ENCODE measurements at places on chromosomes 5 and 9.

- no peak for DNase-seq
Measured at GRCh38 chr5:60540856-60541805, 158.8 kb downstream of the DEPDC1B start.

DNA sequence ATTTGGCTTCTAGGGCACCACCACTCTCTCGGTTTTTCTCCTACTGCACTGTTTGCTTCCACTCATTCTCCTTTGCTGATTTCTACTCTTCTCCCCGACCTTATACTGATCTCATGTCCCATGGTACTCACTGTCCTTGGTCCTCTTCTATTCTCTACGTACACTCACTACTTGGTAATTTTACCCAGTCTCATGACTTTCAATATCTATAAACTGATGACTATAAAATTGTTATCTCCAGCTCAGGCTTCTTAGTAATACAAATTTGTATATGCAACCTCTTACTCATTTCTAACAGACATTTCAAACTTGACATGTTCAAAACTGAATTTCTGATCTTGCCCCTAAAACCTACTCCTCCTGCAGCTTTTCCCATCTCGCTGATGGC, 4.1 kb downstream of the RAPGEF6 start:
- DNase-seq, result no peak

GRCh38 chr9:85268131-85268530, 473.6 kb downstream of the AGTPBP1 start:
- no peak for DNase-seq

DNA sequence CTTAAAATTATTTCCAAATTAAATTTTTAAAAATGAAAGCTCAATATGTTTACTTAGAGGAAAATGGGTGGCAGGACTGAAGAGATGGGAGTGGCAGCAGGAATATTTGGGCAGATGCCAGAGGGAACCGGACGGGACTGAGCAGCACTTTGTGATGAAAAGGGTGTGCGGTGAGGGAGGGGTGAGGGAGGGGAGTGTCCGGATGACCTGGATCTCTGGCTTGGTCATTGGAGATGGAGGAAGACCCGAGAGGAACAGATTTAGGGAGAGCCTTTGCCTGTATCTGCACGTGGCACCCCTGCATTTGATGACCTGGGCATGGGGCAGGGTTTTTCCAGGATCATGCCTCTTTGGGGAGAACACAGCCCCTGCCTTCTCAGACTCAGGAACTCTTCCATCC, 201.1 kb upstream of the MVB12B start:
- DNase-seq, result no peak

DNA sequence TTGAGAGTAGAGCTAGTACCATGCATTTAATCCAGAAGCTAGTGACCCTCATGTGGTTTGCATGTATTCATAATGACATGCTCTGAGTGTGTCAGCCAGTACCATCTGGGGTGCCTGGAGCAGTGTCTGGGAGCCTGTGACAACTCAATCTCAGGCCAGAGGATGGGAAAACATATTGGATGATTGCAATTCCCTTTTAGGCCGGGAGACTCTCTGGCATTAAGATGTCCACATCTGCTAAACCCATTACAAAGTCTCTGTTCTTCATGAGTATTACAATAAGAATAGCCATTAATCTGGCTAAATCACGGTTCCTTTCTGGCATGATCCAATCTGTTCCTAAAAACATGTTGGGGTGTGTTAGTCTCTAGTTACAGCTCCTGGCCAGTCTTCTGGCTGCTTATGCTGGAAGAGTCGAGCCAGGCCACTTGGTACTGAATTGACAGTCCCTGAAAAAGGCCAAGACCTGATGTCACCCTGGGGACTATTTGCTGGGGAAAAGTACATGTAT, 475.7 kb downstream of the ENC1 start:
- no peak for DNase-seq

DNA sequence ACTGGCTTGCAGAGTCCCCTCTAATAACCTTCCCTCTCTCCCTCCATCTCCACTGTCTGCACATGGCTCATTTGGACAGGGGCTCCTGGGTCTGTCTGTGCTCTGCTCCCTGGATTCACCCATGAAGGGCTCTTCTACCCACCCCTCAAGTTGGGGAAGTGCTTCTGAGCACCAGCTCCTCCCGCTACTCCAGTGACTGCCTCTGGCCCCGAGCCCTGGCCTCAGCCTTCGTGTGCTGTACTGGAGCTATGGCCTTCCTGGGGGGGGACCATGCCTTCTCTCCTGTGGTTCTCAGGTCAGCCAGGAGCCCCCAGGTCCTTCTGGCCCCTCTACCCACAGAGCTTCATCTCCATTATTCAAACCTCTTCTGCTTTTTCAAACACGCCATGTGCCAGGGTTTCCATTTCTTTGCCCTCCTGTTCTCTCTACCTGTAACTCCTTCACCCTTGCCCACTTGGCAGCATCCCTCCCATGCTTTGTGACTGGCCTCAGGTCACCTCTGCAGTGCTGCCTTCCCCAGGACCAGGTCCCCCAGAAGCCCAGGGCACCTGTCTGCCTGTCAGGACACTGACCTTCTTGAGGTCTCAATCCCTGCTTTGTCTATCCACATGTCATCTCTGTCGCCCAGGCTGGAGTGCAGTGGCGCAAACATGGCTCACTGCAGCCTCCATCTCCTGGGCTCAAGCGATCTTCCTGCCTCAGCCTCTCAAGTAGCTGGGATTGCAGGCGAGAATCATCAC, 9.5 kb downstream of the SH3PXD2B start:
- DNase-seq, result no peak

- no peak for DNase-seq
Measured at GRCh38 chr5:122367456-122367855, 55.4 kb downstream of the SNCAIP start.

GRCh38 chr9:119967867-119968535, 598.8 kb upstream of the BRINP1 start:
- DNase-seq, result no peak

- no peak for DNase-seq
Measured at GRCh38 chr5:102796498-102796897, 41.4 kb downstream of the PAM start.

- no peak for DNase-seq
Measured at GRCh38 chr5:94314460-94315131, 303.8 kb downstream of the KIAA0825 start.

DNA sequence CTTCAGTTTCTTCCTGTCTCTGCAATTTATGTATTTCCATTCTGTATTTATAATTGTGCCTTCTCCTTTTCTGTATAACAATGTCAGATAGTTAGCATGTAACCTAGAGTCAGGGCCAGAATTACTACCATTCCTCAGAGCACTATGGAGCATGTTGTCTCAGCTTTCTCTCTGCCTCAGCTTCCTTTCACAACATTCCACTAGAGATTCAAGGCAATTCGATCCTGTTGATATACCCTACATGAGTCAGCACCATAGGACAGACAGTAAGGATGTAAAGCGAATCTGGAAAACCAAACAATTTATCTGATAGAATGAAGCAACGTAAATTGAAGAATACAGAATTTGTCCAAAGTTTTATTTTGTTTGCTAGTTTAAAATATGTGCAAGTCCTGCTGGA, 728.3 kb upstream of the SEMA6A start:
- DNase-seq, result no peak

DNA sequence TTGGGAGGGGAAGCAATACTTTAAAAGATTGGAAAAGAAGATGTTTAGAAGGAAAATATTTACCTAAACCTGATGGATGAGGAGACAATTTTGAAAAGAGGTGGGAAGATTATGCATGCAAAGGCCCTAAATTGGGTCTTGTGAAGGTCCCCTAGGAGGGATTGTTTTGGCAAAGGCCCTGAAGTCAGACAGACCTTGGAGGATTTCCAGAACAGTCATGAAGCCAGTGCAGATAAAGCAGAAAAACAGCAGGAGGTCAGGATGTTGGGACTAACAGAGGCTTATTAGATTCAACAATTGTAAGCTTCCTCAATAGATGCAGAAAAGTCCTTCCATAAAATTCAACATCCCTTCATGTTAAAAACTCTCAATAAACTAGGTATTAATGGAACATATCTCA, 361.0 kb upstream of the CDH6 start:
- DNase-seq, result no peak

DNA sequence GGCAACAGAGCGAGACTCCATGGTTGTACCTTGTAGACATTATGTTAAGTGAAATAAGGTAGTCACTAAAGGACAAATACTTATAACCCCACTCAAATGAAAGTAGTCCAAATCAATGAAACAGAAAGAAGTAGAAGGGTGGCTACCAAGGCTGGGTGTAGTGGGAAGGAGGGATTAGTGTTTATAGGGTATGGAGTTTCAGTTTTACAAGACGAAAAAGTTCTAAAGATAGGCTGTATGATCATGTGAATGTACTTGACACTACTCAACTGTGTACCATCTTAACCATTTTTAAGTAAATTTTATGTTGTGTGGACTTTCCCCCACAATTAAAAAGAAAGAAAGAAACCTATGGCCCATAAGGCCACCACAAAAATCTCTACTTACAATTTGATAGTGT, 32.2 kb downstream of the ALDH7A1 start:
- no peak for DNase-seq

DNA sequence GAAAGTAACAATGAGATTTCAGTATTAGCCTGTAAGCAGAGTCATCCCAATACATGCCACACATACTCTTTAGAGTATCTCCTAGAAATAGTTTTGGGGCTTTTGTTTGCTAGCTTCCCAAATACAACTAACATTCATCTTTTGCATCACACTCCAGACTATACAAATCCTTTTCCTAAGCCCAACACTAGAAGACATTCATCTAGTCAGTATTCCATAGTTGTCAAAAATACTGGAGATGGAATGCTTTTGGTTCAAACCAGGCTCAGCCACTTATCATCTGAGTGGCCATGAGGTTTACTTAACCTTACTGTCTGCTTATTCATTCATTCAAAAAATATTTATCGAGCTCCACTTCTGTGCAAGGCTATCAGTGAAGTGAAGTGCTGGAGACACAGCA, 205.1 kb upstream of the SGCD start:
- DNase-seq, result no peak

GRCh38 chr9:21634951-21635350, 152.8 kb upstream of the IFNE start:
- no peak for DNase-seq

GRCh38 chr5:139642891-139643871, 5.0 kb upstream of the CXXC5 start:
- DNase-seq, result no peak

- DNase-seq, result no peak
Measured at GRCh38 chr5:124040799-124041198, 528.8 kb downstream of the CSNK1G3 start.

GRCh38 chr5:84131372-84131771, 253.3 kb downstream of the EDIL3 start:
- DNase-seq, result no peak

- no peak for DNase-seq
Measured at GRCh38 chr9:127384901-127385300, 12.1 kb upstream of the SLC2A8 start.

- no peak for DNase-seq
Measured at GRCh38 chr5:68046445-68046844, 169.1 kb upstream of the PIK3R1 start.

- DNase-seq, result no peak
Measured at GRCh38 chr5:58043032-58043945, 416.6 kb downstream of the PLK2 start.

- DNase-seq, result no peak
Measured at GRCh38 chr9:131426545-131426944, 32.7 kb downstream of the PRRC2B start.

GRCh38 chr9:137951597-137952490, 74.3 kb downstream of the CACNA1B start:
- DNase-seq, result no peak

DNA sequence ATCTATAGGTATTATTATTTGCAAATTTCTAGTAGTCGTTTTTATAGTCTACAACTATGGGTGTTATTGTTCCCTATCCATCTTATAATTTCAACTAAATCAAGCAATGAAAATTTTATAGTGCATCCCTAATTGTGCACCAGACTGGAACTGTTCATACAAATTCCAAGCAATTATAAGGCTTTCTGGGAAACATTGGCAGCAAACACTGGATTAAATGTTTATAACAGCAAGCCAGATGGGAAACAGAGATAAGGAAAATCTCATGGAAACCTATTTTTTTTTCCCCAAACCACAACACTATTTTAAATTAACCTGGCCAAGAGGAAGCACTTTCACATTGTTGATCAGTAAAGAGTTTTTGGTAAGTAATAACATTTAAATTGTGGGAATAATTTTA, 524.3 kb downstream of the RASEF start:
- no peak for DNase-seq

DNA sequence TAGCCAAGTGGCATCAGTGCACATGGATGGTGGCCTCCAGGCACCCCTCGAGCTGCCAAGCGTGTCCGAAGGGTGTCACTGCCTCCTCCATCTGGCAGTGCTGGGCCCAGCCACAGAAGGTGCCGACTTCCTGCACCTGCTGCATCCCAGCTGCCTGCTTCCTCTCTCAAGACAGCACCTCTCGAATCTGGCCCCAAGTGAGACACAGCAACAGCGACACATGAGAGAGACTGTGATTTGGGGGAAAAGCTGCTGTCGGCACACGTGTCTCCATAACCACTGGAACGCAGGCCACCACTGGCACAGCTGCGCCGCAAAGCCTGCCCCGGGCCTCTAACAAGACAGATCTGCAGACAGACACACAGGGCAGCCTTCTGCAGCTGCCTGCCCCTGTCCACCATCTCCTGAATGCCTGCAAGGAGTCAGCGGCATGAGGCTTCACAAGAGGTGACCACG, 8.8 kb downstream of the CLPTM1L start:
- DNase-seq, result no peak

DNA sequence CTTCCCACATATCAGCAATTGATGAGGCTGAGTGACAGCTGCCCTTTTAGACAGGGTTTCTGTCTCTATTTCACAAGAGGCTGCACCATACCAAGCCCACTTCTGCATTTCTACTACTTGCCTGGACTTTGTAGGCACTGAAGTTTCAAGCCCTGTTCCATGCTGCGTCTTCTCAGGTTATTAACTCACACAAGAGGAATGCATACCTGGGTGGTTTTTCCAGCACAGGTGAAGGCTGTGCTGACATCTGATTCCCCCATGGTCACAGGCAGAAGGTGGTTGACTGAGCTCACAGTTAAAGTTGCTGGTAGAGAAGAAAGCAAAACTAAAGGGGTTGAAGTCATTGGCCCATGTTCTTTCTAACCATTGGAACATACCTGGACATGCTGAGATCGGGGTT, 86.6 kb downstream of the MAMDC2 start:
- no peak for DNase-seq

- no peak for DNase-seq
Measured at GRCh38 chr9:26264709-26265601, 586.7 kb upstream of the TUSC1 start.
